Effector CD4-positive, alpha-beta T cell (primary cell): ENCODE measurements at places on chromosomes 1 and 21.

GRCh38 chr1:233606813-233607212 lies 7.1 kb upstream of the KCNK1 start:
- DNase-seq = no peak

DNA sequence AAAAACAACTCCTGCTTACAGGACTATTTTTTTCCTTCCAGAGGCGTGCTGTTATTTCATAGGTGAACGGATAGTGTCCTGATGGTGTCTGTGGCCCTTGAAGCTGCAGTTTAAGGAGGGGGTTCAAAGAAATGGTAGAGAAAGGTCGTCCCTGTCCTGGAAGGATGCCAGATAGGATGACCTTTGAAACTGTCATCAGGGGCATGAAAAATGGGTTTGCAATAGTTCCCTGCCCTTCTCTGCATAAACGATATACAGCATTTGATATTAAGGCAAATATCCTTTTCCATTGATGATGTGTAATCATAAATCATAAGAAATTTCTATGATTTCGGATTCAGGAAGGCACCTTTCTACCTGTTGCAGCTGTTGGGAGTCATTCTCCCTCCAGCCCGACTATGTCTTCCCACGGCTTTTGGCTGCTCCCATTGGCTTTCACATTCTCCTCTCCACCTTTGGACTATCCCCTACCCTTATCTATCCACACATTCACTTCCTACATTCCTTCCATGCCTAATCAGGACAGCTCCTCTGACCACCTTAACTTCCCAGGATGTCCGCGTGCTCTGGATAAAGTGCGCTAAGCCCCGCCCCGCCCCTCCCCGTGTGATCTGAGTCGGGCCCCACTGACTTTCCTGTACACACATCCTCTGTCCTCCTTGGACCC lies 209.8 kb downstream of the DISC1 start:
- DNase-seq = no peak

GRCh38 chr1:103190766-103191165 lies 82.4 kb upstream of the COL11A1 start:
- no peak for DNase-seq

- no peak for DNase-seq
Measured at GRCh38 chr1:205914730-205915129, 28.5 kb downstream of the SLC26A9 start.

DNA sequence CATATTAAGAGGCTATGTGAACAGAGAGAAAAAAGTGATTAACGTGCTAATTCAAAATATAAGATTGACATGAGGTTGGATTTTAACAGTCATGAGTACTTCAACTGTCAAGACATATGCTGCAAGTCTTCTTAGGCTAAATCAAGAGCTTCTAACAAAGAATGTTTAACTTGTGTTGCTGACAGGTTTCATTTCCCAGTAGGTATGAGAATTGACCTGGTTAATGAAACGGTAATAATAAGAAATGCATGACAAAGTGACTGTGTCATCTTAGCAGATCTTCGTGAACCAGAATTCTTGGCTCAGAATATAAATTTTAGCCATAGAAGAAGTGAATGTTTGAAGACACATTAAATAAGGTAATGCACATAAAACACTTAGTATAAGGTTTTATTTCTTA lies 132.6 kb upstream of the PTGFR start:
- no peak for DNase-seq
